ENCODE measurements at places on chromosomes 7 and 10. TPM values are rescaled to one million over a fixed set of nuclear protein-coding genes. Genes with fewer than 3 reads are reported as not detected.

The MINPP1 gene
- 33.6 TPM for total RNA-seq

The IL15RA gene
- total RNA-seq = 6.2 TPM

The SHH gene
- not detected for total RNA-seq

The RAB19 gene
- not detected for total RNA-seq

The CHN2 gene
- total RNA-seq = 0.87 TPM

The CD36 gene
- total RNA-seq = 2.6 TPM

The NEUROD6 gene
- not detected for total RNA-seq

The SAP25 gene
- total RNA-seq = not detected

The TMEM184A gene
- total RNA-seq = 0.11 TPM

The CUBN gene
- 0.87 TPM for total RNA-seq

The NEBL gene
- 0.22 TPM for total RNA-seq

The CALHM3 gene
- total RNA-seq = not detected

The PPP1R3C gene
- 45.8 TPM for total RNA-seq

The SH2D4B gene
- total RNA-seq = not detected

The LRIT1 gene
- total RNA-seq = not detected

The OPN4 gene
- total RNA-seq = not detected

The FKBP6 gene
- under 0.01 TPM for total RNA-seq

The ARHGEF5 gene
- 1.3 TPM for total RNA-seq

The GPR26 gene
- total RNA-seq = not detected

The THSD7A gene
- 0.50 TPM for total RNA-seq

The ZNF722 gene
- not detected for total RNA-seq

The PLAC9 gene
- 1.9 TPM for total RNA-seq

Data from uterine smooth muscle cell (primary cell).